T-helper 2 cell treated with Interferon-gamma antibody and Interleukin-4, amounts not matched to agents 5 μg/mL and 100 μg/mL, for 36 hours (primary cell): ENCODE measurements at places on chromosomes 4 and X.

DNA sequence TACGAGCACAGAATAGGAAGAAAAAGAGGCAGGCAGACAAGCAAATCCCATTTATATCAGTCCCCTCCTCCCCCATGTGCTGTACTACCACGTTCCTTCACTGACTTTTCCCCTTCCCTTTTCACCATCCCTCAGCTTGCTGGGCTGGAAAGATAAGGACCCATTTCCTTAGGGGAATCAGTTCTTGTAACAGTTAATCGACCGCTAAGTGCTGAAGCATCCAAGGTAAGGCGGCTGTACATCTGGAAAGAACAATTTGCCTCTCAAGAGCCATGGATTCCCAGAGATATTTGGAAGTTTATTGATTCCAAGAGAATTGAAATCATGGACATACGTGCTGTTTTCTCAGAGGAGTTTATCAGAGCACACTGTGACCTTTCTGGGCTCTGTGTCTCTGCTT, 1688.0 kb downstream of the STIM2 start:
- DNase-seq, result no peak

GRCh38 chr4:175127314-175127713, 209.2 kb downstream of the ADAM29 start:
- no peak for DNase-seq

DNA sequence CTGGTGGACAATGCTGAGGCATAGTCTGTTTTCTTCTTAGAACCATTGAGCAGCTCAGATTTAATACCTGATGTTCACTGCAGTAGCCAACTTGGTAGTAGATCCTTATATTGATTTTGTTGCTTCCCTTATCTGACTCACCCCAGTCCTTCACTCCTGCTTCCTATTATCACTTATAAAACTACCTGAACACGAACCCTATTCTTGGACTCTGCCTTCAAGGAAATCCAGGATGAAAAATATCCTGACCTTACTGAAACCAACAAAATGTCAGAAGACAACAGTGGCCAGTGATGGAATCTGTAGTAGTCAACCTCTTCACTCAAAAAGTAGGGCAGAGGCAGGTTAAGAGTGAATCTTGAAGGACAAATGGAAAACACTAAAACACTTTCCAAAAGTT, 98.1 kb downstream of the CPEB2 start:
- DNase-seq, result no peak

- DNase-seq, result no peak
Observed at GRCh38 chr4:3512719-3513118, 19.5 kb downstream of the LRPAP1 start.

- DNase-seq, result no peak
Observed at GRCh38 chr4:14943749-14944148, 58.5 kb upstream of the CPEB2 start.

- no peak for DNase-seq
Observed at GRCh38 chr4:171025343-171025742, 787.9 kb upstream of the GALNTL6 start.
